ENCODE measurements at places on chromosomes 1 and 21.
A peak's percentile ranks its signal among the peaks of the same experiment; 100 is the strongest.

DNA sequence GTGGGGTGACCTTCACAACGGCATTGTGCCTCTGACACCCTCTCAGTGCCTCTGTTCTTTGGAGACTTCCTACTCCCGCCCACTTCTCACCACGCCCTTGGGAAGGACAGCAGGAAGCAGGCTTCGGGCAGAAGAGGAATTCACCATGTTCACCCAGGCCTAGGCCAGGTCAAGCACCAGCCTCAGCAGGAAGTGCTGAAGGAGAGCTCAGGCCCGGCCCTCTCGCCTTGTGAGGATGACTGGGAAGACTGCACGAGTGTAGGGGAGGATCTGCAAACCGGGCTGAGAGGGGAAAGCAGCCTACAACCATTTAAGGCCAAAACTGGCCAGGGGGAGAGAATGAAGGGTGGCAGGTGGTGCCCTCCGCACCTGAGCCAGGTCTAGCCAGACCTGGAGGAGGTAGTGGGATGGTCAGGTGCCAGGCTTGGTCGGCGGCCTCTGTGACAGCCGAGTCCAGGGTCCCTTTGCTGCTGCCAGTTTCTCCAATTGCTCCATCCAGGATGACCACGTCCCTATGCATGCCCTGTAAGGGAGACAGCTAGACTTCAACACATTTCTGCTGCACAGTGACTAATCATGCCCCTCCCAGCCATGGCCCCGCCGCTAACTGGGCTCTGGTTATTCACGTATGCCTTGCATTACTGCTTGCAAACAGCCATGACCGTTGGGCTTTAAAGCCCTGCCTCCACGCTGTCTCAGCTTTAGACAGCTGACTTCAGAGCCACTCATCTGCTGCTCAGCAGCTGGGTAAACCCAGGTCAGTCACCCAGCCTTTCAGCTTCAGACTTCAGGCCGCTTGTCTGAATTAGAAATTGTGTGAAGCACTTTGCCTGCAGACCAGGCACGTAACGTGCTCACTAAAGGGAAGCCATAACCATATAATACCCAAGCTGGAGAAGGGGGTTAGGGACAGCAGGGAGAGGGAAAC is 8.9 kb downstream of the MRTO4 start:
- H3K4me1 ChIP-seq: no peaks in the 10 kb centered on the region
- peaks cover 38% of the 10 kb centered on the region for H3K36me3 ChIP-seq
- H3K4me3 ChIP-seq: no peak overlapping the region
- no peak overlapping the region for H3K27ac ChIP-seq
- no peak for DNase-seq

- no peaks in the 10 kb centered on the region for H3K27me3 ChIP-seq
- no peaks in the 10 kb centered on the region for H3K36me3 ChIP-seq
- peaks cover 7% of the 10 kb centered on the region for H3K4me1 ChIP-seq
Measured at GRCh38 chr1:62725255-62725654, 37.1 kb upstream of the DOCK7 start.

- no peak overlapping the region for H3K4me3 ChIP-seq
- no peak overlapping the region for H3K27ac ChIP-seq
- DNase-seq: no peak
- no peaks in the 10 kb centered on the region for H3K27me3 ChIP-seq
- H3K36me3 ChIP-seq: no peaks in the 10 kb centered on the region
- no peaks in the 10 kb centered on the region for H3K4me1 ChIP-seq
Measured at GRCh38 chr1:116008656-116009390, 32.5 kb downstream of the SLC22A15 start.

GRCh38 chr1:74579425-74579824 is 67.0 kb upstream of the LRRC53 start:
- no peak overlapping the region for H3K4me3 ChIP-seq
- no peak overlapping the region for H3K27ac ChIP-seq
- H3K27me3 ChIP-seq: no peaks in the 10 kb centered on the region
- no peak for DNase-seq
- no peaks in the 10 kb centered on the region for H3K36me3 ChIP-seq

DNA sequence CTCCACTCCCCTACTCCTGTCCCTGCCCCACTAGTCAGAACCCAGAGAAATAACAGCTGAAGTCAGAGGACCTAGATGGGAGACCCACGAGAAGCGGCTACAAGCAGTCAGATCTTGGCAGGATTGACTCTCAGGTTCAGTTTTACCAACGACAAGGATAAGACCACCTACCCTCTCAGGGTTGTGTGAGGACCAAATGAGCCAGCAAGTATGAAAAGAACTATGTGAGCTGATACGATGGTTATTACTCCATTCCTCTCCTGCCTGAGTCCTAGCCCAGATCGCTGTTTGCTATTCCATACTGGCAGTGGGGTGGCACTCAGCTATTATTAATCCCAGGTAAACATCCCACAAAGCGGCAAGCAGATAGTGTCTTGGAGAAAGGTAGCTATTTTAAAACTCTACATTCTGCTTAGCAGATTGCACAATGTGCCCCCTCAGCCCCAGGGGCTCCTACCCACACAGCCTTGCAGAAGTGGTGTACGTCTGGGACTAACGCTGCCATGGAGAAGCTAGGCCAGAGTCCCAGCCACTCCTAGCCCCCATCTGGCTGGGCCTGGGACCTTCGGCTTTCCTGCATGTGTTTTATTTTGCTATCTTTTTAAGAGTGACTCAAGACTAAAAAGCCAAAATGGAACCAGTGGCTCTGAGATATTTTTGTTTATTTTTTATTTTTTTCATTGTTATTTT is 58.9 kb downstream of the CD46 start:
- H3K4me1 ChIP-seq: peaks cover 100% of the 10 kb centered on the region
- no peak for DNase-seq
- H3K36me3 ChIP-seq: peaks cover 99% of the 10 kb centered on the region
- H3K27me3 ChIP-seq: no peaks in the 10 kb centered on the region
- peak overlapping the region; percentile 86 for H3K27ac ChIP-seq

GRCh38 chr1:219350172-219350931 is 176.7 kb downstream of the LYPLAL1 start:
- no peak overlapping the region for H3K4me3 ChIP-seq
- no peak for DNase-seq
- no peak overlapping the region for H3K27ac ChIP-seq
- no peaks in the 10 kb centered on the region for H3K27me3 ChIP-seq

- no peaks in the 10 kb centered on the region for H3K36me3 ChIP-seq
- H3K4me3 ChIP-seq: no peak overlapping the region
- H3K27ac ChIP-seq: no peak overlapping the region
- no peaks in the 10 kb centered on the region for H3K27me3 ChIP-seq
- DNase-seq: no peak
- no peaks in the 10 kb centered on the region for H3K4me1 ChIP-seq
Measured at GRCh38 chr1:43719063-43719462, 11.7 kb downstream of the ST3GAL3 start.

DNA sequence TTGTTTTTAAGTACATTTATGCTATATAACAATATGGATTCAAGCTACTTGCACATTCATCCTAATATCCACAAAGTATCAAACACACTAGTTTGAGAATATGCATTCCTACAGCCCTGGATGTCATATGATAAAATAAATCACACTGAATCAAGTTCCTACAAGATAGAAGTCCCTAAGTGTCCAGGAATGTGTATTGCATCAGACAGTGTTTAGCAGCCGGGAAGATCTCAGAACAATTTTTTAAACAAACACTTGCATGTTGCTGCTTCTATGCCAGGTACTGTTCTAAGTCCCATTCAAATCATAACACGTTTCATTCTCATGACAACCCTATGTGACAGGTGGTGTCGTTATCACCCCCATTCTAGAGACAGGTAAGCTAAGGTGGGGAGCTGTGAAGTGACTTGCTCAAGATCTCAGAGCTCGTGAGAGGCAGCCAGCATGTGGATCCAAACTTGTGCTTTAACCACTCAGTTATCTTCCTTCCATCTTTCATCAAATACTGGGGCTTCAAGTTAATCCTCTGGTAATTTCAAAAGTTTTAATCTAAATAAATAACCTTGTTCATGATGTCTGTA is 68.3 kb upstream of the KIF26B start:
- no peaks in the 10 kb centered on the region for H3K27me3 ChIP-seq
- H3K36me3 ChIP-seq: no peaks in the 10 kb centered on the region
- DNase-seq: no peak
- no peak overlapping the region for H3K4me3 ChIP-seq

DNA sequence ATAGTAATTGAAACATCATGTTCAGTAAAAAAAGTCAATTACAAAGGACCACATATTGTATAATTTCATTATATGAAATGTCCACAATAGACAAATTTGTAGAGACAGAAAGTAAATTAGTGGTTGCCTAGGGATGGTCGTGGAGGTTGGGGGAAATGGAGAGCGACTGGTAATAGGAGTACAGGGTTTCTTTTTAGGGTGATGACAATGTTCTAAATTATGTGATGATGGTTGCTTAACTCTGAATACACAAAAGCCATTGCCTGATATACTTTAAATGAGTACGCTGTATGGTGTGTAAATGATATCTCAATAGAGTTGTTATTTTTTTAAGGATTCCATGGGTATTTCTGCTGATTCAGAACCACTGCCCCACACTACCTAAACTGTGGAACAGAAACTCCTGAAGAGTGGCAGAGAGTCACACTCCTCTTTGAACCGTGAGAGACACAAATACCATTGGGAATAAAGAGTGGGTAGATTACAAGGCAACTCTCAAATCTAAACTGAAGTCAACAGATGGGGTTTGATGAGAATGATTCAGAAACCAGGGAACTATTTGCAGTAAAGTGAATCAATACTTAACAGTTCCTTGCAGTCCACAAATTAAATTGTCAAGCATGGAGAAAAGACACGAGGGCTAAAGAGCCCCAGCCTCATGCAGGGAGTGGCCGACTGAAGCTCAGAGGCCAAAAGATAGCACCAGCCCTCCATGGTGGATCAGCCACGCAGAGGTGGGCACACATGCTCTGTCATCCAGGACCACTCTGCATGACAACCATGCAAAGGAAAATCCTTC is 118.0 kb downstream of the CAPN8 start:
- DNase-seq: no peak
- no peaks in the 10 kb centered on the region for H3K27me3 ChIP-seq
- H3K36me3 ChIP-seq: no peaks in the 10 kb centered on the region
- no peak overlapping the region for H3K4me3 ChIP-seq

GRCh38 chr1:101247404-101248287 is 10.8 kb downstream of the S1PR1 start:
- H3K27ac ChIP-seq: no peak overlapping the region
- no peak for DNase-seq
- H3K36me3 ChIP-seq: no peaks in the 10 kb centered on the region
- H3K4me3 ChIP-seq: no peak overlapping the region
- peaks cover 10% of the 10 kb centered on the region for H3K4me1 ChIP-seq
- H3K27me3 ChIP-seq: no peaks in the 10 kb centered on the region

GRCh38 chr1:71304125-71304524 is 223.3 kb upstream of the ZRANB2 start:
- H3K4me3 ChIP-seq: no peak overlapping the region
- H3K27ac ChIP-seq: peak overlapping the region; percentile 13
- no peaks in the 10 kb centered on the region for H3K36me3 ChIP-seq
- no peaks in the 10 kb centered on the region for H3K27me3 ChIP-seq
- no peaks in the 10 kb centered on the region for H3K4me1 ChIP-seq

GRCh38 chr1:18927082-18927653 is 24.8 kb upstream of the ALDH4A1 start:
- no peak overlapping the region for H3K4me3 ChIP-seq
- no peaks in the 10 kb centered on the region for H3K27me3 ChIP-seq
- peak overlapping the region; percentile 90 for H3K27ac ChIP-seq
- no peaks in the 10 kb centered on the region for H3K36me3 ChIP-seq

DNA sequence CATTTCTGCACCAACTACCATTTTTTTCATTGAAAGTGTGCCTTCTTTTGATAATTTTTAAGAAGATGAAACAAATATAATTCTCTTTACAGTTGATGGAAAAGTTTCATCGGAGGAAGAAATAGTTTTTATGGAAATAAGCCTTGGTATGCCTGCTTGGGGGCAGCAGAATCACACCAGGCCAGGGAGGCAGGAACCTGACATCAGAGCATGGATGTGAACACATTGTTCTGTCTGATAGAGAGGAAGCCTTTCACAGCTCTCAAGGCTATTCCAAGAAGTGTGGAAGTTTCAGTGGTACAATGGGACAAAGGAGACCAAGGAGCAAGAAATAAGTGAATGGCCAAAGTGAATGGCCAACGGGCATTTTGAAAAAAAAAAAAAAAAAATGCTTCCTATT is 162.2 kb upstream of the KCNK2 start:
- H3K4me3 ChIP-seq: no peak overlapping the region
- H3K27me3 ChIP-seq: no peaks in the 10 kb centered on the region

DNA sequence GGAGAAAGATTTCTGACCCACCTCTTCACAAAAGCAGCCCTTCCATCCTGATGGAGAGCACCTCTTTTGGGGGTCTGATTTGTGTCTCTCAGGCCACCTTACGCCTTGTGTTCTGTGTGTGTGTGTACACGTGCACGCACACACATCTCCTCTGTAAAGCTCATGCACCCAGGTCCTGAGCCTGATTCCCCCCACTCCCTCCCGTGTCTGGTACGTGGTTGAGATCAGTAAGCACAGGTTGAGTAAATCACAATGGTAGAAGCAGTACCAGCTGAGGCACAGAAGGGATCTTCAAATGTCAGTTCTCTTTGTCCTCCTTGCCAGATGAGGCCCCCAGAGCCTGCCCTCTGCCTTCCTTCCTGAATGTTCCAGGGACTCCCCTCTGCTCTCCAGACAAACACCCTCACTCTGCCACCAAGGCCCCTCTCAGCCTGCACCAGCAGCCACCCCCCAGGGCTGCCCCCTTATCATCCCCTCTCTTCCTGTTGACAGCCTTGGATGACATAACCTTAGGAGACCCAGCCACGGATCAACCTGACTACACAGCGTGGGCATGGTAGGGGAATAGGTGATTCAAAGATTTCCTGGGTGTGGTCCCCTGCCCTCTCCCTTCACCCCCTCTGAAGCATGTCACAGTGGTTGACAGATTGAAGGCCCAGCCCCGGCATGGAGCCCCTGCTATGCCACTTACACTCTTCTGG is 112.8 kb downstream of the HIVEP3 start:
- H3K4me1 ChIP-seq: peaks cover 26% of the 10 kb centered on the region
- H3K4me3 ChIP-seq: no peak overlapping the region
- no peaks in the 10 kb centered on the region for H3K27me3 ChIP-seq
- H3K27ac ChIP-seq: no peak overlapping the region
- no peak for DNase-seq

DNA sequence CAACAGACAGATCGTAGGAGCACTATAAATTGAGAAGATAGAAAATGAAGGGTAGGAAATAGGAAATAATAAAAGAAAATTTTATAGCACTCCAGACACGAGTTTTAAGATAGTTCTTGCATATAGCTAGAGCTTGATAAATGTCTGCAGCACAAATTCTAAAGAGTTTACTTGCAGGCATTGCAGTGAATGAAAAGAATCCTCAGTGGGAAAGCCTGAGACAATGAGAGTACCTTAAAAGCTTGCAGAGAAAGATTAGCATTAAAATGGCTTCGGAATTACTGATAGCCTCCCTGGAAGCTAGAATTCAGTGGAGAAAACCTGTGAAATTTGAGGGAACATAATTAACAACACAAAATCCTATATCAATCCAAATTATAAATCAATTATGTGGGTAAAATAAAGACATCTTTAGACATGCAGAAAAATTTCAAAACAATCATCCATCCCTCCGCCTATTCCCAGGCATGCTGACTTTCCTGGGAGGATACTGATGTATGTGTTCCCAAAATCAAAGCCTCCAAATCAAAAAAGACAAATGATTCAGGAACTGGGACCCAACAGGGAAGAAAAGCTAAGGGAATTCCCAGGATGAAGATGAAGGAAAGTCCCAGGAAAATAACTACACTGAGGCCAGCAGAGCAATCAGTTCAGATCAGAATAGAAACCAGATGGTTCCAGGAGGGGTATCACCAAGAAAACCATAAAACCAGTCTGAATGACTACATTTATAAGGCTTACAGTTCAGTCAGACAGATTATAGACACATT is 305.9 kb upstream of the USP25 start:
- no peaks in the 10 kb centered on the region for H3K36me3 ChIP-seq
- H3K27me3 ChIP-seq: no peaks in the 10 kb centered on the region
- H3K27ac ChIP-seq: no peak overlapping the region
- DNase-seq: no peak
